NCI-H2029 treated with DMSO at 0.1 percent for 48 hours (cell line): ENCODE measurements at places on chromosomes 5 and 9.
A peak's percentile ranks its signal among the peaks of the same experiment; 100 is the strongest.

- DNase-seq: no peak
Measured at GRCh38 chr5:123285122-123286023, 137.8 kb downstream of the CEP120 start.

DNA sequence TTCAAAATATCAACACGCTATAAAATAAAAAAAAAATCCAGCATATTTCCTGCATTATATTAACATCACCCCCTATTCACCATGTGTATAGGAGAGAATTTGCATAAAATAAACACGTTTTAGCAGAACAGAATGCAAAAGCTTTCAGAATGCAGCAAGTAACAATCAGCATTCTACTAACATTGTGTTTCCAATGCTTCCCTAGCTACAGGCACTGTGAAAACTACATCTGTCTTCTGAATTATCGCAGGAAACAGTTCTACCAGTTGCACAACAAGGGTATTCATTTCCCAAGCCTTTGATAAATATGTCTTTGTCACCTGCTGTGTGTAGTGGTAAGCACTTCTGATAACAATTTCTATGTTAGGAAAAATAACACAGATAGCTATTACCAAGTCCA lies 1015.8 kb downstream of the CDH18 start:
- no peak for DNase-seq

- no peak for DNase-seq
Measured at GRCh38 chr9:98022447-98022846, 34.1 kb upstream of the NANS start.

DNA sequence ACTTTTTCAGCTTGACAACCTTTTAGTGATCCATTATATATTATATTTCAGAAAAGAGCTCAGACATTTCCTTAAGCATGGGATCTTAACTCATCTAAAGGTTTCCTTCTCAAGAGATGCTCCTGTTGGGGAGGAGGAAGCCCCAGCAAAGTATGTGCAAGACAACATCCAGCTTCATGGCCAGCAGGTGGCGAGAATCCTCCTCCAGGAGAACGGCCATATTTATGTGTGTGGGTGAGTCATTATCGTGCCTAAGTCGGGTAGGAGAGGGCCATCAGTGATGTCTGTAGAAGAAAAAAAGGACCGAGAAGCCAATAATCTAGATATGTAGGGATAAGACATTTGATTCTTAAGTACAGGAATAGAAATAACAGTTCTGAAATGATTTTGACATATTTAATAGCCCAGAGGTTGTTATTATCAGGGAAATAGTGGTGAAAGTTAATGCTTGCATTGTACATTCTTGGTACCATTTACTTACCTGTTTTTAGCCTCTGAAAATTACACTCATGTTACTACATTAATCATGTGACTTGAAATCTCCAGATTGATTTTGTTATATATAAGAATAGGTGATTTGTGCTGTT lies 28.2 kb downstream of the MTRR start:
- DNase-seq: no peak

DNA sequence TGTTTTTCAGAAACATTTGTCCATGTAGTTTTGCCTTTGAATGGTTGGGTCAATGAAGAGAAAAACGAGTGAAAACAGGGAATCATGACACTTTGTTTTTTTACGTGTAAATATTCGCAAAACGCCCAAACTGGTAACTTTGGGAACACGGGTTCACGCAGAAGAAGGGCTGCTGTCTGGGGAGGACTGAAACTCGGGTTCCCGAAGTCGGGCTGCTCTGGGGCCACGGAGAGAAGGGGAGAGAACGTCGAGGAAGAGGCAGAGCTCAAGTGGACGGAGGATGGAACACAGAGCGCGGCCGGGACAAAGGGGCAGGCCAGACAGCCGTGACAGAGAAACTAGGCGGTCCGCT lies 478 bp upstream of the SETD9 start:
- peak; percentile 73 for DNase-seq

DNA sequence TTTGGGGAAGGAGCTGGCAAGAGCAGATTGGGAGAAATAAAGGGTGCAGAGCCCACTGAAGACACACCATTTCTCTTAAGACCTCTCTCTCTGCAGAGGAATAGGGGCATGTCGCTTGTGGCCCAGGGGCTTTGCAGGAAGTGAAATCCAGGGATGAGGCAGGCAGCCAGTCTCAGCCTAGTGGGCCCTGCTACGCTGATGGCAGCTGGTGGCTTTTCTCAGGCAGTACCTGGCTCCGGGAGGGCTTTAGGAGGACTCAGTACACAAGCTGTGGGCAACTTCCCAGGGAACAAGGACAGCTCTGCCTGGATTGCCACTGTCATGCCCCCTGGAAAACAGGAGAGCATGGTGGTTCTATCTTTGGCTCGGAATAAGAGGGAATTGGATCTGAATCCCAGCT lies 76.2 kb upstream of the NEURL1B start:
- DNase-seq: peak; percentile 72

DNA sequence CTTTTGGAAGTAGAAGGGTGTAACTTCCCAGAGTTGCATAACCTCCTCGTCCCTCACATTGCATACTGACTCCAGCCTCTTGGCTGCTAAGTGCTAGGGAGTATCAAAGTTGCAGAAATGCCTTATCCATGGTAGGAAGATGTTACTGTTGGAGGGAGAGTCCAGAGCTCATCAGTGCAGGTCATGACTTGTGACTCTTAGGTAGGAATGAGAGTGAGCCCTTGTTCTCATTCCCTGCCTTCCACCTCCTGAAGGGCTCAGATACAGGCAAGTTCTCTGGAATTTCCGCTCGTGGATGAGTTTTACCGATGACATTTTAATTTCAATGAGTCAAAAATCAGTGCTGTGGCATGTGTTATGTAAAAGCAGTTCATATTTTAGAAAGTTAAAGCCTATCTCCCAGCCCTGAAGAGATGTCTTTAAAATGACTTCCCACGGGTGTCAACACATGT lies 17.0 kb downstream of the IRX1 start:
- DNase-seq: no peak

DNA sequence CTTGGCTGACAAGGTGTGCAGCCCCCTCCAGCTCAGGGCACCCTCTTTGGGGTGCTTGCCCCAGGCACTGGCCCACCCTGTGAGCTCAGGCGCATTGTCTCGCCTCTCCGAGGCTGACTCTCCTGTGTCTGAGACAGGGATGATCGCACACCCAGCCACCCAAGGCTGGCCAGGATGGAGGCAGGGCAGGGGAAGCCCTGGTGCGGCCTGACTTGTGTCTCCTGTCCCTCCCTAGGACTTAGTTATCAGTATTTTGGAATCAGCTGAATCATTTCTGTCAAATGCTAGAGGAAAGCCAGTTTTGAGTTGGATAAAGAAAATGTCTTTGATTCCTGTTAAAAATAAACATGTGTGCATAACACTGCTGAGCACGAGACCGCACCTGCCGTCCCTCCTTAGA lies 2.5 kb upstream of the DBH start:
- DNase-seq: peak; percentile 59

DNA sequence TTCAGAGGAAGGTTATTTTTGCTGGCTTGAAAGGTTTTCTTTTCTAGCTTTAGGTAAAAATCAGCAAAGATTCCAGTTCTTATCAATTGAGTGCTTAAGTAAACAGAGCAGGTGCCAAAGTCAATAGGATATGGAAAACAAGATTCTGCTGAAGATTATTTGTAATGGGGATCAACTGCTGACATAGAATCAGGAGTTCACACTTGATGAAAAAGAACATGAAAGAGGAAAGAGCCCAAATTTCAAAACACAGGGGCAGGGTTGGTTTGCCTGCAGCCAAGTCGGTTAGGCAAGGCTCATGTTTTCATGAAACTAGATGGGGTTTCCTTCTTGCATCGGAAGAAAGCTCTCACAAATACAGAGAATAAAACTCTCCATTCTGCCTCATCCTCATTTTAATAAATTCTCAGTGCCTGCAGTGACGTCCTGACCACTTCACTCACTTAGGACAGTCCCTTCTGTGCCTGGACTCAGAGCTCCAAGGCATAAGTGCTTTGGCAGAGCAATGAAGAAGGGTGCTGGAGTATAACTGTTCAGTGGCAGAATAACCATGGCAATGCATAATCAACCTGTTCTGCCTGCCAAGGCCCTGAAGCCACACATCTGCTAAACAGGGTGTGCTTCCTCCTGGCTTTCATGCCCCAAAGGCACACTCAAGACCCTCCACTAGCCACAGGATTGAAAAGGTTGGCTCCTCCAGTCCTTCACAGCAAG lies 179.6 kb downstream of the GNAQ start:
- peak; percentile 43 for DNase-seq

DNA sequence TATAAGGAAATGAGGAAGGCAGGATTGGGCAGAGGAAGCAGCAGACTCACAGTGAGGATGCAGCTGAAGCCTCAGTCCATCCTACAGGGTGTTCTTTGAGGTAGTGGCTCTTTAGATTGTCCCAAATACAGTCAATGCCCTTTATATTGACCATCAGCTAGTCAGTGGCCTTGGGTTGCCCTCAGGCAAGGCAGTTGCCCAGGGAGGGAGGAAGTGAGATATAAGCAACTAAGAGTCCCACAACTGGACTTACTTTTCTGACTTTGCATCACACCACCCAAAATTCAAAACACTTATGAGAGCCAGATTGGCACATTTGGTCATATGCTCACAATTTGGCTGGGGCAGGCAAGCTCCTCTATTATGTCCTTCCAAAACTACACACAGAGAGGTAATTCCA lies 9.4 kb upstream of the SLC12A2 start:
- no peak for DNase-seq

DNA sequence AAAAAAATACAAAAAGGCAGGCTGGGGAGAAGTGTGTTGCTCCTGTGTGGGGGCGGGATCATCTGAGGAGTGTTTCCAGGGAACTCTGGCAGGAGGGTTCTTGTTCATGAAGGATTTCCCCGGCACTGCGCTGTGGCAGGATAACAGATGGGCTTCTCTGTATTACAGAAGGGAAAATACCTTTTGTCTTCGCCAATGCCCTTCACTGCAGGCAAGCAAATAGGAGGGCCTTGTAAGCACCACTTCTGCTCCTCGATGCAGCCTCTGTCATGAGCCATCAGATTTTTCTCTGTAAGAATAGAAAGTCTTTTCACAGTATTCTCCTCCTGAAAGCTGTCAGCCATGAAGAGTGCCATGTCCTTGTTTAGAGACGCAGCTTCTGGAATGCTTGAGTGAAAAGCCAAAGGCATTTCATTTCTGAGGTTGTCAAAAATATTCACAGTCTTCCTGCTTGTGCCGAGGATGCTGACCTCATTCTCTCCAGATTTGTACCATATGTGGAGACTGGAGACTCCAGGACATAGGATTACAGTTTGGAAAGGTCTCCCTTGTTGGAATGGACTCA lies 294.0 kb downstream of the YTHDC2 start:
- DNase-seq: no peak

- DNase-seq: no peak
Measured at GRCh38 chr9:114051281-114051680, 26.8 kb downstream of the AMBP start.

DNA sequence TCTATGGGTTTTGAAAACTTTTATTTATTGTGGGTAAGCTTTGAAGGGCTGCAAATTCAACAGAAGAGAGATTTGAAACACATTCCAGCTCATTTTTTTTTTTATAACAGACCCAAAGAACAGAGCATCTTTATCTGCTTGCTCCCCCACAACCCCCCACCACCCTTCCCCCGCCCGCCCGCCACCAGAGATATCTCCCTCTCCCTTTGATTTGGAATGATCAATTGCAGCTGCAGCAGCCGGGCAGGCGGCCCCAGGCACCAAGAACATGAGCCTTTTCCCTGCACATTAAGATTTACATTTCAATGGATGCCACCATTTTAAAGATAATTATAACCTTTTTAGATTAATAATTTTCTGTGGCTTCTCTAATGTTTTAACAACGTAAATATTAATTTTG lies 510.9 kb downstream of the ZNF608 start:
- no peak for DNase-seq

DNA sequence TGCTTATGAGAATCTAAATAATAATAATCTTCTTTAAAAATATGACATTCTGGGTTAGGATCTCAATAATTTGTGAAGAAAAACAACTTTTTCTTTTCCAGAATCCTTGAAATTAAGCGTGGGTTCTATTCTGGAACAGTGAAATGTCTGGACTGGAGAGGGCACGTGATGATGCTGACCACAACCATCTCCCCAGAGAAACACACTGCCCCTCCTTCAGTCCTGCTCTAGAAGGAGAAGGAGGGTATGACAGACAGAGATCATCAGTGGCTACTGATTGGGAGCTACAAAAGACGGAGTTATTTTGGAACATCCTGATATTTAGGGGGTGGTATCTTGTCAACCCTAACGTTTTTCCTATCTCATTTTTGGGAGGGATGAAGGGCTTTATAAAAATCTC lies 40.2 kb downstream of the MEF2C start:
- DNase-seq: no peak
